ENCODE measurements at places on chromosomes 6 and 20. TPM values are rescaled to one million over a fixed set of nuclear protein-coding genes. Genes with fewer than 3 reads are reported as not detected.

The SLC35F1 gene
- not detected for total RNA-seq

The KCNG1 gene
- total RNA-seq, result not detected

The AP5S1 gene
- 17.3 TPM for total RNA-seq

The LSM2 gene
- 85.4 TPM for total RNA-seq

The ARMH2 gene
- total RNA-seq, result 1.6 TPM

The ID4 gene
- not detected for total RNA-seq

The RNF144B gene
- total RNA-seq, result 0.32 TPM

The SLC35D3 gene
- total RNA-seq, result not detected

The XPO5 gene
- 88.1 TPM for total RNA-seq

The RAB44 gene
- 0.12 TPM for total RNA-seq

The PSORS1C2 gene
- not detected for total RNA-seq

The SIRPD gene
- 0.29 TPM for total RNA-seq

The PTCRA gene
- not detected for total RNA-seq

The TRAPPC3L gene
- total RNA-seq, result not detected

The C20orf204 gene
- total RNA-seq, result 14.7 TPM

The RIMS4 gene
- not detected for total RNA-seq

The ZHX3 gene
- 10.0 TPM for total RNA-seq

The MICA gene
- 12.8 TPM for total RNA-seq

The GPR6 gene
- not detected for total RNA-seq

The BFSP1 gene
- 3.3 TPM for total RNA-seq

The MOG gene
- not detected for total RNA-seq

The TRIM39 gene
- total RNA-seq, result 11.3 TPM

The CPNE5 gene
- total RNA-seq, result 2.7 TPM

The PDSS2 gene
- 15.0 TPM for total RNA-seq

The LY6G6D gene
- not detected for total RNA-seq

The OPN5 gene
- not detected for total RNA-seq

The HRH3 gene
- total RNA-seq, result not detected

The CST7 gene
- 98.4 TPM for total RNA-seq

The OR2H2 gene
- not detected for total RNA-seq

The DPPA5 gene
- not detected for total RNA-seq

The OR2J3 gene
- not detected for total RNA-seq

The RAD21L1 gene
- total RNA-seq, result not detected

The SRMS gene
- not detected for total RNA-seq

The CYP21A2 gene
- 1.0 TPM for total RNA-seq

The GDAP1L1 gene
- not detected for total RNA-seq

The SASH1 gene
- 1.6 TPM for total RNA-seq

The RGS17 gene
- not detected for total RNA-seq

The KCNK5 gene
- total RNA-seq, result 12.0 TPM
